ENCODE measurements at places on chromosomes 5 and 9.

DNA sequence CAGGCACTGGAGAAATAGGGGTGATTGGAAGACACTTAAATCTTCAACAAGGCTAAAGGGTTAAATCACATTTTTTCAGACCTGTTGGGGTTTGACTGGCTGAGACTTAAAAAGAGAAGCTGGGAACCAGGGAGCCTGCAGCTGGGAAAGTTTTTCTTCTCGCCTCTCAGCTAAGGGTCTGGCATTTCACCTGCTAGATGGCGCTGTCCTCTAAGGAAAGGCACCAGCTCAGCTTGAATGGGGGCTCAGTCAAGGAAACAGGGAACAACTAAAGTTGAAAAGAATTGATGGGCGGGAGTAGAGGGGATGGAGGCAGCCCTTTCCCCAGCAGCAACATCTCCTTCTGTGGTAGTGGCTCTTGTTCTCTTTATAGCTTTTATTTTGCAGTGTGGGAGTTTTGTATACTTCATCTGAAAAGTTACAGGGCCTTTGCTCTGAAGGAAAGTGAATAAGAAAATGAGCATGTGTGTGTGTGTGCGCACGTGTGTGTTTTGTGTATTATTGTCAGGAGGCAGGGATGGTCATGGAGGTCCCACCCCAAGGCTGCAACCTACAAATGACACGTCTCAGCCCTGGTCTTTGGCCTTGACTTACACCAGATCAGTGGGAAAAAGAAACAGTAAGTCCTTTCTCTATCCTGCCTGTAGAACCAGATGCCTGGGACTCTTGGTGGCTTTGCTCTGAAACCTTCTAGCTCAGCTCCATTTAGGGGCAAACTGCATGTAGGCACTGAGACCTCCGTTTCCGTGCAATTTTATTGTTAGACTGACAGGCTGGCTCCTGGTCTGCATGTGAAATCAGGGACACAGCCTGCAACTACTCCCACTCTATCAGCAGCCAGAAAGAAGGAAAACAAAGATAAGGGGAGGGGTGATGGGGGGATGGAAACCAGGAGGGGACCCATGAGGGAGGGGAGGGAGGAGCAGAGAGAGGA, 316.2 kb upstream of the CLINT1 start:
- H3K4me1 ChIP-seq = peaks cover 7% of the 10 kb centered on the region
- no peaks in the 10 kb centered on the region for H3K36me3 ChIP-seq
- DNase-seq = peak; percentile 29
- no peak overlapping the region for H3K27ac ChIP-seq
- H3K4me3 ChIP-seq = no peak overlapping the region

DNA sequence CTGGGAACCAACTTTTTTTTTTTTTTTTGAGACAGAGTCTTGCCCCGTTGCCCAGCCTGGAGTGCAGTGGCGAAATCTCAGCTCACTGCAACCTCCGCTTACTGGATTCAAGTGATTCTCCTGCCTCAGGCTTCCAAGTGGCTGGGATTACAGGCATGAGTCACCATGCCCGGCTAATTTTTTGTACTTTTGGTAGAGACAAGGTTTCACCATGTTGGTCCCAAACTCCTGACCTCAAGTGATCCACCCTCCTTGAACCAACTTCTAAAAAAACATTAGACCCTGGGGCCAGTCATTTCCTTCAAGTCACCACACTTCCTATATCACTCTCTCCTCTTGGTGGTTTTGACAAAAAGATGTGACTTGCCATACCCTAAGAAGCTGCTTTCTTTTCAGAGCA, 10.9 kb upstream of the SHROOM1 start:
- H3K36me3 ChIP-seq = no peaks in the 10 kb centered on the region
- peaks cover 14% of the 10 kb centered on the region for H3K4me1 ChIP-seq
- no peak overlapping the region for H3K27ac ChIP-seq
- H3K4me3 ChIP-seq = no peak overlapping the region

DNA sequence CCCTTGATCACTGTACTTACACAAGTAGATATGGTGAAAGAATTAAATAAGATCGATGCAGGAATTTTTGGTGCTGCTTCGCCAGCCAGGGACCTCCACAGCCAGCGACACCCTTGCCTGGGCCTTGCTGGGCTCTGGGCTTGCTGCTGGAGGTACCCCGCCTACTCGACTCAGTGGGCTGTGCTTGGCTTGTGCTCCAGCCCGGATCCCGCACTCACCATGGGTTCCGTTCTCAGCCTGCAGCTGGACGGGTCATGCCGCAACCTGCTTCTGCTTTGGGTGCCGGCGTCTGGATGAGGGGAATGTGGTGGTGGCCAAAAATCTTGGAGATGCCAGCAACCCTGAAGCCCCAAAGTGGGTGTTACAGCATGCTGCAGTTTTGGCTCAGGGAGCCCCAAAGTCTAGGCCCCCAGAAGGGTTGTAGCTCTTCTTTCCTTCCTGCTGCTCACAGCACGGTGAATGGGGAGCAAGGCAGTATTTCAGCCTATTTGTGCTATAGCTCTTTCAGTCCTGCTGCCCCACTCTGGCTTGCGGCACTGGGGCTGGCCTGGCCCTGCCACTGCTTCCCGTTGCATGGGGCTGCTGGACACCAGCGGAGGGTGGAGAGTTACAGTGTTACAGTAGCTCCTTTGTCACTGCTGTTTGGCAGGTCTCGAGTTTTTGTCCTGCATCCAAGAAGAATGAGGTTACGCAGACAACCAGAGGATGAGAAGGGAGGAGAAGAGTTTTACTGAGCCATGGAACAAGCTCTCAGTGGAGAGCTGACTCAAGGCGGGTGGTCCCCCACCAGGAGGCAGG, 48.0 kb downstream of the TARS1 start:
- H3K27me3 ChIP-seq = no peaks in the 10 kb centered on the region
- no peak overlapping the region for H3K4me3 ChIP-seq
- DNase-seq = no peak
- no peaks in the 10 kb centered on the region for H3K4me1 ChIP-seq

- H3K27ac ChIP-seq = no peak overlapping the region
- H3K27me3 ChIP-seq = peaks cover 6% of the 10 kb centered on the region
- no peak overlapping the region for H3K4me3 ChIP-seq
- H3K36me3 ChIP-seq = no peaks in the 10 kb centered on the region
- DNase-seq = no peak
- no peaks in the 10 kb centered on the region for H3K4me1 ChIP-seq
Measured at GRCh38 chr9:96115836-96116235, 186.1 kb downstream of the HSD17B3 start.

DNA sequence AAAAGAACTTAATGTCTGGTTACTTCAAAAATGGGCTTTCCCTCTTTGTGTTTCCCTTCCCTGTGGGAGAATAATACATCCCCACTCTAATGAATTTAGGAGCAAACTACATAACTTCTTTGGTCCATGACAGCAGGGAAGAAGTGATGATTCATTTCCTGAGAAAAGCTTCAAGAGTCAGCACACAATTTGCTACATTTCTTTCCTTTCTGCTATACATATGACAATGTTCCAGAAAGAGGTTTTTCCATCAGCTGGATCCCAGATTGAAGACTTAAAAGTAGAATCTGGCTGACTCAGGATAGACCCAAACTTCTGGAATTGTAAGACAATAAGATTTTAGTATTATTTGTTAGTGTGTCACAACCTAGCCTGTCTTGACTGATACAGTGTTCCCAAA, 126.1 kb downstream of the DRD1 start:
- peaks cover 4% of the 10 kb centered on the region for H3K27me3 ChIP-seq
- no peaks in the 10 kb centered on the region for H3K36me3 ChIP-seq
- no peak for DNase-seq
- H3K4me3 ChIP-seq = no peak overlapping the region
- no peaks in the 10 kb centered on the region for H3K4me1 ChIP-seq

DNA sequence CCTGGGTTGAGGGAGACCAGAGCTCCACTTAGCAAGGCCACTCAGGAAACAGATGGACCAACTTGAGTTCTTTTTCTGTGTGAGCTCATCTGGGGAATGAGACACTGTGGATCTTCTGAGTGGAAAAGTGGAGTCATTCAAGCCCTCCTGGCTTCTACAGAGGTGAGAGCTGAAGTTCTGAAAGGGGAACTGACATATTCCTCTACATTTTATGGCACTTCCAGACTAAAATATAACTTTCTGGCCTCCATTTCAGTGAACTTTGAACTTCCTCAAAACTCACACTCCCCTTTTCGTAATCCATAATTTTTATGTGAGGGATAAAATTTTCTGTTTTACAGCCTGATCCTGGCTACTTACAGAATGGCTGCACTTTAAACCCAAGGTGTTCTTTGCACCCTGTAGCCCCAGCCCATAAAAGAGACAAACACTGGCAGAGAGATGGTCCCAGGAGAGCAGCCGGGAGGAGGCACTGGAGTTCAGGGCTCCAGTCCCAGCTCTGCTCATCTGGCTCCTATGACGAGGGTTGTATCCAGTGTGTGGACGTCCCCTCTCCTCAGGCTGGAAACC, 10.8 kb downstream of the SPAAR start:
- no peak overlapping the region for H3K27ac ChIP-seq
- H3K4me1 ChIP-seq = peaks cover 19% of the 10 kb centered on the region
- no peaks in the 10 kb centered on the region for H3K27me3 ChIP-seq
- H3K4me3 ChIP-seq = no peak overlapping the region
- H3K36me3 ChIP-seq = no peaks in the 10 kb centered on the region
- DNase-seq = no peak

DNA sequence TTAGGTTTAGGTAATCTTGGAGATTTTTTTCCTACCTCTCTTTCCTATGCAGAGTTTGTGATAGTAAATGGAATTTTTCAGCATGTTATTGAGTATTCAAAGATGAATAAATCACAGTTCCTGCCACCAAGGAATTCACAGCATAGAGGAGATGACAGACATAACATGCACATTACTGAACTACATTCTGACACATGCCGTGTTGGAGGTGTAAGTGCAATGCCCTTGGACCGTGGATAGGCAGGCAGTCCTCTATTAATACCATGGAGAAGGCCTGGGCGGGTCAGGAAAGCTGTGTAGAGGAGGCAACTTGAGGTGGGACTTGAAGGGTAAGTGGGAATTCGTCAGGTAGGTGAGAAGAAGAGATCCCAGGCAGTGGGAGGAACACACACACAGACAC, 43.9 kb downstream of the MCCC2 start:
- H3K27me3 ChIP-seq = no peaks in the 10 kb centered on the region
- no peaks in the 10 kb centered on the region for H3K36me3 ChIP-seq
- DNase-seq = no peak
- H3K27ac ChIP-seq = no peak overlapping the region
- H3K4me1 ChIP-seq = no peaks in the 10 kb centered on the region

- H3K4me1 ChIP-seq = no peaks in the 10 kb centered on the region
- H3K4me3 ChIP-seq = no peak overlapping the region
- H3K27ac ChIP-seq = no peak overlapping the region
- no peaks in the 10 kb centered on the region for H3K27me3 ChIP-seq
- no peaks in the 10 kb centered on the region for H3K36me3 ChIP-seq
Measured at GRCh38 chr9:22654833-22655232, 208.2 kb downstream of the DMRTA1 start.

- DNase-seq = no peak
- peaks cover 38% of the 10 kb centered on the region for H3K4me1 ChIP-seq
- H3K4me3 ChIP-seq = no peak overlapping the region
- H3K27ac ChIP-seq = no peak overlapping the region
- no peaks in the 10 kb centered on the region for H3K36me3 ChIP-seq
- no peaks in the 10 kb centered on the region for H3K27me3 ChIP-seq
Measured at GRCh38 chr9:127975376-127976315, 5.1 kb downstream of the EEIG1 start.

DNA sequence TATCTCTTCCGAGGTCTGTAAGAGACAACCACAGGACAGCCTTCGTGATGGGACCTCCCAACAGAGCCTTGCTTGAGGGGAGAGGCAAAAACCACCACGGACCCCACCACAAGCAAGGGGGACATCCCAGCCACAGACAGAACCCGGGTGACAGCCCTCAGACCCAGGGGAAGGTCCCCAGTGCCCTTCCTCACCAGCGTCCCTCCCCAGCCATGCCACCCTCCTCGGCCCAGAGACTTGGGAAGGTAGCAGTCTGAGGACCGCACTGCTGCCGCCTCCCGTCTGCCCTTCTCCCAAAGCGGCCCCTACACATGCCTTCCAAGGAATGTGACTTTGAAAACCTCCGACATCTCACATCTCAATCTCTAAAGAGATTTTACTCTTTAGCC, 13.4 kb downstream of the IPPK start:
- H3K4me3 ChIP-seq = no peak overlapping the region
- H3K36me3 ChIP-seq = peaks cover 3% of the 10 kb centered on the region
- no peaks in the 10 kb centered on the region for H3K27me3 ChIP-seq

- H3K27ac ChIP-seq = no peak overlapping the region
- H3K36me3 ChIP-seq = no peaks in the 10 kb centered on the region
- H3K4me1 ChIP-seq = no peaks in the 10 kb centered on the region
- no peaks in the 10 kb centered on the region for H3K27me3 ChIP-seq
- no peak overlapping the region for H3K4me3 ChIP-seq
Measured at GRCh38 chr9:86638109-86638508, 283.9 kb upstream of the TUT7 start.

- no peak overlapping the region for H3K4me3 ChIP-seq
- H3K27me3 ChIP-seq = no peaks in the 10 kb centered on the region
- DNase-seq = no peak
- H3K36me3 ChIP-seq = no peaks in the 10 kb centered on the region
Measured at GRCh38 chr5:57642066-57642465, 159.5 kb upstream of the ACTBL2 start.

DNA sequence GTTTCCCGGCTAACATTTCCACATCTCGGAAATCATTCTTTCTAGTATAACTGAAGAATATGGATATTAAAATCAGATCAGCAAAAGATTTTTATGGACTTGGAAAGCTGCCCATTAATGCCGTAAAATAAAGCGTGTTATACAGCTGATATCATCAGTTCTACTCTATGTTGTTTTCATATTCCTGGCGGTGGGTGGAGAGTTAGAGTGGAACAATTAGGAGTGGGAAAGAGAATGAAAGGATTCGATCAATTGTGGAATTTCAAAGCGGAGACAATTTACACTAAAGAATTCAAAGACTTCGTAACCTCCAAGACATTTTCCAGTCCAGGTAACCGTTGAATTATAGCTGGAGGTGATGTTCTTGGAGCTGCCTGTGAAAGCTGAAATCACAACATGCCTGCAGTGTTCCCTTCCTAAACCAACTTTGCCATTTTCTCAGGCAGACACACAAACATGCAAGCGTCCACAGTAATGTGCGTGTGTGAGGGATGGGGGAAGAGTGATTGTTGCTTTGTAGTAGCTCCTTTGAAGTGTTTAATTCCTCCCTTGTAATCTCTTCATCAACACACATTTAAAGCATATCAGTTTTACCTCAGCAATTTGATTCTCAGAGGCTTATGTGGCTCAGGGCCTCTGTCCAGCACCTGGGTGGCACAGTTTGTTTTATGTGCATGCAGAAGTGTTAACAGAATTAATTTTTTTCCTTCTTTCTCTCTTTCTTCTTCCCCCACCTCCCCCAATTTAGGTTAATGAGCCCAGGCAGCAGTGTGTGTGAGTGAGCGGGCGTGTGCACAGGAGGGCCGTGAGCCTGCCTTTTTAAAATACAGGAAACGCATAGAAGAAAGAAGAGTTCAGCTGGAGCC, 544.1 kb downstream of the RAB3C start:
- no peaks in the 10 kb centered on the region for H3K36me3 ChIP-seq
- H3K27ac ChIP-seq = peak overlapping the region; percentile 86
- H3K4me1 ChIP-seq = peaks cover 19% of the 10 kb centered on the region
- peak; percentile 67 for DNase-seq
